Left ventricle myocardium superior (tissue), 1 donor: ENCODE measurements at places on chromosomes 11 and 22. TPM values are rescaled to one million over a fixed set of nuclear protein-coding genes. Genes with fewer than 3 reads are reported as not detected.

SAC3D1 gene
- total RNA-seq: 7.5 TPM

SLC25A22 gene
- 3.5 TPM for total RNA-seq

SCGB1D2 gene
- 4.0 TPM for total RNA-seq

PANX3 gene
- not detected for total RNA-seq

IGSF9B gene
- 34.5 TPM for total RNA-seq

ZNF214 gene
- total RNA-seq: 0.84 TPM

STIM1 gene
- 17.0 TPM for total RNA-seq

CARNS1 gene
- 18.0 TPM for total RNA-seq

GRCh38 chr22:40479126-40479800 lies 108.9 kb downstream of the SGSM3 start:
- no peak for DNase-seq

DNA sequence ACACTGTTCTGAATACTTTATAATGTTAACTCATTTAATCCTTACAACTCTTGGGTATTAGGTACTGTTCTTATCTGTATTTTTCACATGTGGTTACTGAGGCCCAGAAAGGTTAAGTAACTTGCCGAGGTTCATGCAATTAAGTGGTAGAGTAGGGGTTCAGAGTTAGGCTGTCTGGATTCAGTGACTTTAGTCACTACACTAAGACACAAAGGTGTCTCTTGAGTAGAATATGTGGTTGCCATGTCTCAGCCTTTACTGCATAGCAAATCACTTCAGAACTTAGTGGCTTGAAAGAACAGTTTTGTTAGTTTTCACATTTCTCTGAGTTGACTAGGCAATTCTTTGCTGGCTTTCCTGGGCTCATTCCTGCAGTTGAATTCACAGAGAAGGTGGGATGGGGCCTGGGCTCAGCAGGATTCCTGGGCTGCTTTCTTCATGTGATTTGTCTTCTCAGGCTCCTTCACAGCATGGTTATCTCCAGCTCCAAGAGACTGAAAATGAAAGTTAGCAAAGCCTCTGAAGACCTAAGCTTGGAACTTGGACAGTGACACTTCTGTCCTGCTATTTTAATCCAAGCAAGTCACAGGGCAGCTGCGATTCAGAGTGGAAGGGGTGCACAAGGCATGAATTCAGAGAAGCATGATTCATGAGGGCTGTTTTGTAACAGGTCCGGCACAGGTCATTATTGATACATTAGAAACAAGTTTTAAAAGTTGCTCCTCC lies 68.3 kb downstream of the SPECC1L start:
- no peak for DNase-seq

- DNase-seq: no peak
Measured at GRCh38 chr11:128416976-128417375, 170.4 kb downstream of the ETS1 start.

GRCh38 chr11:104944076-104944475 lies 24.3 kb downstream of the CASP4 start:
- DNase-seq: no peak

DNA sequence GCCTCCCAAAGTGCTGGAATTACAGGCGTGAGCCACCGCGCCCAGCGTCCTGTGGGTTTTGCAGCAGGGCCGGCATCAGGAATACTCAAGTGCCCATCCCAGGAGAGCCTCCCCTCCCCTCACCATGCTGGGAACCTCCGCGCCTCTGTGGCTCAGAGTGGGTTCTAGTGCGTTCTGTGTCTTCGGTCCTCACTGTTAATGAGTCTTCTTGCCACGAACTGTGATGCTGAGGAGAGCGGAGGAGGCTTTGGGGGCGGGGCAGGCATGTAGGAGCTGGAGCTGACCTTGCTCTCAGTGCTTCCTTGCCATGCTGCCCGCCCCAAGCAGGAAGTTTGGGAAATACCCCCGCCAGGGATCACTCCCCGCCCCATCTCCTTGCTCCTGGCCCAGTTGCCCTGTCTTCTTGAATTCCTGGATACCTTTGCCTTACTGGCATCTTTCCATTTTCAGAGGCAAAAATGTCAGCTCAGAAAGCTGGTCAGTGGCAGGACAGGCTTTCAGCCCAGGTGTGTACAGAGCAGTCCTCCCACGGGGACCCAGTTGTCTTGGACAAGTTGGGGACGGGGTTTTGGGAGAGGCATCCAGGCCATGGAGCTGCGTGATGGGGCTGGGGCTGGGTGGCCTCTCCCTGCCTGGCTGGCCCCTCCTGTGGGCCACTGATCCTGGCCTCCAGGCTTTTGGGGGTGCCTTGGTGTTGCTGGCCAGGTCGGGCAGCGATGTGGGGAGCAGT lies 5.1 kb downstream of the GRAMD4 start:
- no peak for DNase-seq

DNA sequence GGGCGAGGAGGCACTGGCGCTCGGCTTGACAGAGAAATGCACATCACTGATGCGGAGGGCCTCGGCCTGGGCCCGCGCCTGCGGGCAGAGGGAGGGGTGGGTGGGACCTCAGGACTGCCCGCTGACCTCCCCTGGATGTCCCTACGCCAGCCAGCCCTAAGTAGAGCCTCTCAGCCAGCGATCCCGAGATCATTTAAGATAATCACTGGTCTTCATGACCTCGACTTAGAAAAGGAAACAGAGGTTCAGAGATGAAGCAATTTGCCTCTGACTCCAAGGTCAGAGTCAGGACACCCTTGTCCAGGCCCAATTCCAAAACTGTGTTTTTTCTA lies 4.9 kb downstream of the CBX6 start:
- DNase-seq: no peak

GRCh38 chr11:79156031-79156430 lies 284.8 kb downstream of the TENM4 start:
- DNase-seq: no peak

- no peak for DNase-seq
Measured at GRCh38 chr11:94558932-94559331, 8.2 kb upstream of the PIWIL4 start.

GRCh38 chr22:32218470-32218869 lies 13.6 kb upstream of the RFPL2 start:
- no peak for DNase-seq

- no peak for DNase-seq
Measured at GRCh38 chr11:70381872-70382861, 16.2 kb upstream of the CTTN start.

DNA sequence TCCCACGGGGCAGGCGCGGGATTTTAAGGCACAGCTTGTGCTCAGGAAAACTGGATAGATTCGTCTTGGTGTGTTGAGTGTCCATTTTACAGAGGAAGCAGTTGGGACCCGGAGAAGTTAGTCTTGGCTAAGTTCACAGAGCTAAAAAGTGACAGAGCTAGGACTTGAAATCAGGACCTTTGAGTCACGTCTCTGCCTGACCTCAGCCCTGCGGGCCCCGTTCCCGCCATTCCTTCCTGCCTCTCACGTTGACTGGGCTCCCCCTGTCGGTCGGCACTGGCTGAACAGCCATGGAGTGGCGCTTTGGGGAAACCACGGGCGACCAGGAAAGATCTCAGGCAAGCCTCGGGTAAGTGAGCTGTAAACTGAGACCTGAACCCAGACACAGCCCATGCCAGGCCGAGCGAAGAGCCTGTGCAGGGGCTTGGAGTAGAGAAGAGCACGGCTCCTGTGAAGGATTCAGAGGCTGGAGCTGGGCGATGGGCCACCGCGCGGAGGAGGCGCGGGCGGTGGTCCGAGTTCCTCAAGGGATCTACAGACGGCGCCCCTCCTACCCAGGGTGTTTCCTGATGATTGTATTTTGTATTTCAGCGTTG lies 54.1 kb downstream of the WNT11 start:
- DNase-seq: peak; percentile 94

DNA sequence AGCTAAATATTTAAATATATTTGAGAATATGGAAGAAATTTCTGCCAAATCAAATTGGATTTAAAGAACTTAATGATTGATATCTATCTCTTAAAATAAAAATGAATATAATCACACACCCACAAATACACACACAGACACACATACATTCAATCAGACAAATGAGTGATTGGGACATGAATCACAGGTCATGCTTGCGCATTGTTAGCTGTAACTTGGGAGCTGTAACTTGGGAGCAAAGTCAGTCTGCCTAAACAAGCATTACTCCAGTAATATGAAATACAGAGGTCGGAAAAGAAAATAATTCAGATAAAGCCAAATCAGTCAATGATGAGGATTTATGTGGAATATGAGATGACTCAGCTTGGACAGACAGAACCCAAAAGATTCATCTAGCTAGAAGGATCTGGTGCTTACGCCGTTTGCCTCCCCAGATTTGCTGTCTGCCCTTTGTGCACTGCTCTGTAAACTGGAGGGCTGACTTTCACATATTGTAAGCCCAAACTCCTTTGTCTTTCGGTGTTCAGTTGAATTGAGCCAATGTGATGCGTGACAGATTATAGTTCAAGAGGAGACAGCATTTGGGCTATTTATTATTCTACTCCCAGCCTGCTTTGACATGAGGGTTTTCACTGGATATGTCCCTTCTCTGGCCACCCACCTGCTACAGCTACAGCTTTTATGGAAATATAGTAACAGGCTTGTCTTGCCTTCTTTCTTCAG lies 1.6 kb downstream of the OR56B1 start:
- no peak for DNase-seq

DNA sequence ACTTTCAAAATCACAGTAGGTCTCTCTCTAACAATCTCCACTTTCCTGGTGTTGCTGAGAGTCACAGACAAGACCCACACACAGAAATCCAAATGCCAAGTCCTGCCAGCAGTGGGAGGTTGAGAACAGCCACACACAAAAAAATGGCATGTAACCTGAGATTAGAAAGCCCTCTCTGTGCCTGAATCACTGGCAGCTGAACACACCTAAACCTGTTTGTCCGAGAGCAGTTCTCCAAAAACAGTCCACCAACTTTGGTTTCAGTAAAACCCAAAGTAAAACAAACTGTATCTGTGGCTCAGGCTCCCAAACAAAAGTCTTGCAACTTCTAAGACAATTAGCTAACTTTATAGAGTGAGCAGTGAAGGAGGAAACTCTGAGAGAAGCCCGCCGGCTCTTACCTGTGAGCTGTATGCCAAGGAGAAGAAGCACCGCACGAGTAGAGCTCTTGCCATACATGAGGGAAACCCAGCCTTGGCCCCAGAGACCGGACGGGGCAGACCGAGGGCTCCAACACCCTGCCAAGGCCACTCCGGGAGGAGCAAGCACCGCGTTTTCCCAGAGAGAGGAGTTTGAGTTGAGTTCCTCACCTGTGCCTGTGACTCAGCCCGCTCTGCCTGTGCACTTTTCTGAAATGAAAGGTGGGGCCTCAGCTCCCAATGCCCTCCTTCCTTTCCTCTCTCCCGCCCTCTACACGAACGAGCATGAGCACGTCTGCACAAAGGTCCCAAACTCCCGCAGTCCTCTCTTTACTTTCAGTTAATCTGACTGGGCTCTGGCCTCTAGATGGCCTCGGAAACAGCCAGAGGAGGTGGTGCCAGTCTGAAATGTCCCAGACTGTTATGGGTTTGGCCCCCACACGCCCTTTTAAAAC lies at the start of gene MPZL2:
Gene MPZL2 (minus strand): TSS at position 603 of the 874 bp plus-strand sequence. CDS start 144 bp downstream, at position 459.
- peak; percentile 41 for DNase-seq

- no peak for DNase-seq
Measured at GRCh38 chr11:116078101-116078591, 573.9 kb upstream of the CADM1 start.
